ENCODE measurements at places on chromosomes 7 and 10.

DNA sequence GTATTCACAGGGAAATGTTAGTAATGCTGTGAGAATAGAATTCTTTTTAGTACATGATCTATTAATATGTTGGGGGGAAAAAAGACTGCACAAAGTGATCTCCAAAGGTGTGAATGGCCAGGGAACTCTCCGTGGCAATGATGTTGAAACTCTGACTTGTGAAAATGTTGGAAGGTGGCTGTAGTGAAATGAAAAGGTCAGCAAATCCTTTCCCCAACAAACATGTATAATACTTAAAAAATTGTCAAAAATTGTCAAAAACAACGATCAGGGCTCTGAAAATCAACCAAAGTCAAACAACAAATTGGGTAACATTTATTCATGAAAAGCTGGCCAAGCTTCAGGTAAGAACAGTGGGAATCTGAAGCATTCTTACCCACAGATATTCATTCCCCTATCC lies 35.5 kb downstream of the TMEM26 start:
- DNase-seq: no peak

DNA sequence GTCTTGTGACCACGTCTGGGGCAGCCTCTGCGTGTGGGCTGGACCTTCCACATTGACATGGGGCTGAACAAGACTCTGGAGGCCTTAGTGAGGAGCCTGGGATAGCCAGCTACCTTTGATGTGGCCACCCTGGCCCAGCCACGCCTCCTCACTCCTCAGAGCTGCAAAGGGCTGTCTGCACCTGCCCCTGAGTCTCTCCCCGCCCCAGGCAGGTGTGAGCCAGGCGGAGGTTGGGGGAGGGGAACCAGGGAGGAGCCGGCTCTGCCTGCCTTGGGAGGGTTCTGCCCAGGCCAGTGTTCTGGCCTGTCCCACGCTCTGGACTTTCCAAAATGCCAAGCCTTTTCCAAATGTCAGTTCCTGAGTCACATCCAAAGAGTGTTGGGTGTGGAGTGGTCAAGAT lies 72.2 kb downstream of the GTF2IRD1 start:
- DNase-seq: no peak

GRCh38 chr10:77032188-77032570 lies 605.4 kb downstream of the KCNMA1 start:
- DNase-seq: no peak

- DNase-seq: peak; percentile 12
These were observed 7.2 kb downstream of the C10orf90 start for GRCh38 chr10:126663328-126663727.

DNA sequence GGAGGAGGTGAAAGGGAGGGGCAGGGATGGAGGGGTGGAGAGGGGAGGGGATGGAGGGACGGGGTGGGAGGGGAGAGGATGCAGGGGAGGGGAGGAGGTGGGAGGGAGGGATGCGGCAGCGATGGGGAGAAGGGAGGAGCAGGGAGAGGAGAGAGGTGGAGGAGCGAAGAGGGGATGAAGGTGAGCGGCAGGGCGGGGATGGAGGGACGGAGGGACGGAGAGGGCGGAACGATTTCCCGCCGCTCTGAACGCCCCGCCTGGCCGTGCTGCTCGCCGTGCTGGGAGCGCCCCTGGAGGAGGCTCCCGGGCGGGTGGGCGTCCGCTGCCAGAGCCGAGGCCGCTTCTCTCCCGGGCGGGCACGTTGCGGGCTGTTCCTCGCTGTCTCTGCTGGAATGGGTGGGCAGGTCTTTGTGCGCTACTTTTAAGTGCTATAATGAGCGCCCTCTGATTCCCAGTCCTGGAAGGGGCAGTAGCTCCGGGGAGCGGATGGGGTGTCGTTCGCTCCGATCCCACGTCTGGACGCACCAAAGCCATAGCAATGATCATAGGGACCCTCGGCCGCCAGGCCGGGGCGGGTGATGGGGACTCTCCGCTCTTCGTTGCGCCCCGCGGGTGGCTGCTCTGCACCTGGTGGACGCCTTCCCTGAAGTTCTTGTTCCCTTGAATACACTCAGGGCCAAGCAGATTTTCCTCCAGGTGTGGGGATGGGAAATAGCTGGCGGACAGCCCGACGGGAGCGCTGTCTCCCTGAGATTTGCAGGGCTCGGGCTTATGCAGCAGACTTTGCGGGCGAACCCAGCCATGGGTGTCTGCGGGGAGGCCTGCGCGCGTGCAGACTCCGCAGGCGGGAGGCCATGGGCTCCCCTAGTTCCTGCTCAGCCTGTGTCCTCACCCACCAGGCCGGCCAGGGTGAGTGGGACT lies 81.1 kb upstream of the CPXM2 start:
- DNase-seq: no peak
